ENCODE measurements at places on chromosomes 2 and 18.

GRCh38 chr2:227826019-227826521 lies 12.4 kb downstream of the CCL20 start:
- no peak for DNase-seq

- DNase-seq = no peak
Observed at GRCh38 chr18:62338446-62339105, 13.5 kb downstream of the TNFRSF11A start.

DNA sequence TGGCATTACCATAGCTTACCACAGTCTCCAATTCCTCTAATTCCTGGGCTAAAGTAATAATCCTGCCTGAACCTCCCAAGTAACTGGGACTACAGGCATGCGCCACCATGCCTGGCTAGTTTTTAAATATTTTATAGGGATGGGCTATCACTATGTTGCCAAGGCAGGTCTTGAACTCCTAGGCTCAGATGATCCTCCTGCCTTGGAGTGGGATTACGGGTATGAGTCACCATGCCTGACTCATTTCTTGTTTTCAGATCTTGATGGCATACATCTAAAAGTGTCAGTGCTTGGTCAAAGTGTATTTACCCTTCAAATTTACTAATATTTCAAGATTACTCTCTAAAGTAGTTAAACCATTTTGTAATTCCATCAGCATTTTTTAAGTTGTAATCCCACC lies 9.4 kb upstream of the SOCS6 start:
- DNase-seq = no peak

GRCh38 chr2:57907411-57907810 lies 139.2 kb upstream of the VRK2 start:
- no peak for DNase-seq

DNA sequence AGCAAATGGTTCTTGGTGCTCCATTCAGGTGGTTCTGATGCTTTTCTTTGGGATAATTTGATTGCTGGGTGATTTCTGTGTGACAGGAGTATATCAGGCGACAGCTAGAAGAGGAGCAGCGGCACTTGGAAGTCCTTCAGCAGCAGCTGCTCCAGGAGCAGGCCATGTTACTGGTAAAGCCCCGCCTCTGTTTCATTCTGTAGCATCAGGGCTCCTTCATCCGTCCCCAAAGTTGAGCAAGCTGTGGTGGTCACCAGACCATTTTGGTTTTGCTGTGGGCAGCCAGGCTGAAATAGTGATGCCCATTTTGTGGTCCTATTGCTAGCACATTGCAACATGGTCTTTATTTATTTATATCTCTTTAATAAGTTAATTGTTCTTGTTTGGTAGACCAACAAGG lies 132.8 kb upstream of the IL1R2 start:
- no peak for DNase-seq

DNA sequence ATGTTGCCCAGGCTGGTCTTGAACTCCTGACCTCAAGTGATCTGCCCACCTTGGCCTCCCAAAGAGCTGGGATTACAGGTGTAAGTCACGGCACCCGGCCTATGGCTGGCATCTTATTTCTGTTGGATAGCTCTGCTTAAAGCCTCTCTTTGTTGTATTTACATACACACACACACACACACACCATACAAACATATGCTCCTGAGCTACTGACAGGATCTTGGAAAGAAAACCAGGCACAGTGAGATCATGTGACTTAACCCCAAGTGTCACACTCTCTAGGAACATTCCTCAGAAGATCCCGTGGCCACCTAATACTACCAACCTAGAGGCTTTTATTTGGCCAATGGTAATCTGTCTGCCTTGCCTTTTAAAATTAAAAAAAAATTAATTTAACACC lies 85.1 kb upstream of the HAAO start:
- no peak for DNase-seq

DNA sequence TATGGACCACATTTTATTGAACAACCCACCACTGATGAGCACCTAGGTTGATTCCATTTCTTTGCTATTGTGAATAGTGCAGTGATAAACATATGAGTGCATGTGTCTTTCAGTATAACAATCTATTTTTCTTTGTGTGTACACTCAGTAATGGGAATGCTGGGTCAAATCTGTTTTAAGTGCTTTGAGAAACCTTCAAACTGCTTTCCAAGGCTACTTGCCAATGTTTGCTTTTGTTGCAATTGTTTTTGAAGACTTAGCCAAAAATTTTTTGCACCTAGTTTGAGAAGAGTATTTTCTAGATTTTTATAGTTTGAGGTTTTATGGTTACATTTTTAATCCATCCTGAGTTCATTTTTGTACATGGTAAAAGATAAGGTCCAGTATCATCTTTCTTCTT lies 587.4 kb upstream of the SETBP1 start:
- no peak for DNase-seq

DNA sequence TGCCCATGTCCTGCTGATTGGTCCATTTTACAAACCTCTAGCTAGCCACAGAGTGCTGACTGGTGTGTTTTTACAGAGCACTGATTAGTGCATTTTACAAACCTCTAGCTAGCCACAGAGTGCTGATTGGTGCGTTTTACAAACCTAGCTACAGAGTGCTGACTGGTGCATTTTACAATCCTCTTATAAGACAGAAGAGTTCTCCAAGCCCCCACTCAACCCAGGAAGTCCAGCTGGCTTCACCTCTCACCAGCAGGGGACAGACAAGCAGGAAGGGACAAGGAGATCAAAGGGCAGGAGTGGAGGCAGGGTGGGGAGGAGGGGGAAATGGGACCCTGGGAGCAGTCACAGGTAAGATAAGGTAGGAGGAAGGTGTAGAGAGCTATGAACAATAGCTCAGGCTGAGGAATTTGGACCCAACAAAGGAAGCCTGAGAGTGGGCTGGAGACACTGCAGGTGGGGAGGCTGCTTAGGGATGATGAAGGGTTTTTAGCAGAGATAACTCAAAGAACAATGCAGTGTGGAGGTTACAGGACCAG lies 37.1 kb downstream of the SH2D6 start:
- DNase-seq = no peak

DNA sequence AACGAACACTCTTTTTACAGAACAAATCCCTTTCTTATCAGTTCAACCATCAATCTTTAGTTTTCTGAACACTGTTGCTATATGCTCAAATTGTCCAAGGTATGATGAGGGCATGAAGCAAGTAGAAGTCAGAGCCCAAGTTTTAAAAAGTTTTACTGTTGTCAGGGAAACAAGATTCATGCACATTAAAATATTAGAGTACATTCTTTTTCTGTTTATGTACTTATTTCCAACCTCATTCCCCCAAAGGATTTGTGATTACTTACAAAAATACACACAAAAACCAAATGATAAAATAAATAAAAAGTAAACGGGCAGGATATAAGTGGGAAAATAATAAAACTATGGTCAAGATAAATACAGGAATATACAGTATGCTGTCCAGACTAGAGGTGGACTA lies 15.4 kb downstream of the NCKAP5 start:
- no peak for DNase-seq

All from germinal center (tissue), 1 donor.